ENCODE measurements at places on chromosomes 1 and 21.

GRCh38 chr1:172354291-172355274 is 65.9 kb upstream of the C1orf105 start:
- DNase-seq = no peak

GRCh38 chr1:232428786-232429530 is 201.0 kb downstream of the SIPA1L2 start:
- DNase-seq = no peak

GRCh38 chr1:8520483-8520966 is 202.6 kb downstream of the SLC45A1 start:
- DNase-seq = no peak

DNA sequence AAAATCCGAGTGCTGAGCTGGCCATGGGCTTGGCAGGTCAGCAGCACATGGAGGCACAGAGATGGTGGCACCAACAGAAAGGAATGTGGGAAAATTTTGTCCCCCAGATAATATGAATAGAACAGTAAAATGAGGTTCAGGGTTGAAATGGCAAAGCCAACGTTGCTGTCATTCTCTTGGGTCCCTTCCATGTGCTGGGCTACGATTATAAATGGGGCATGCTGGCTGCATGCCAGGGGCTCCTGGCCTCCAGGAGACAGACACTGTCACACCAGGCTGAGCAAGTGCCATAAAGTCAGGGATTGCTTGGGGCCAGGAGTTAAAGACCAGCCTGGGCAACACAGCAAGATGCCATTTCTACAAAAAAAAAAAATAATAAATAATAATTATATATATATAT is 77.1 kb downstream of the TOMM20 start:
- no peak for DNase-seq

GRCh38 chr1:205263580-205264190 is 35.9 kb downstream of the TMCC2 start:
- DNase-seq = no peak

- DNase-seq = no peak
These were observed 2.2 kb downstream of the CERS2 start for GRCh38 chr1:150972417-150972940.

DNA sequence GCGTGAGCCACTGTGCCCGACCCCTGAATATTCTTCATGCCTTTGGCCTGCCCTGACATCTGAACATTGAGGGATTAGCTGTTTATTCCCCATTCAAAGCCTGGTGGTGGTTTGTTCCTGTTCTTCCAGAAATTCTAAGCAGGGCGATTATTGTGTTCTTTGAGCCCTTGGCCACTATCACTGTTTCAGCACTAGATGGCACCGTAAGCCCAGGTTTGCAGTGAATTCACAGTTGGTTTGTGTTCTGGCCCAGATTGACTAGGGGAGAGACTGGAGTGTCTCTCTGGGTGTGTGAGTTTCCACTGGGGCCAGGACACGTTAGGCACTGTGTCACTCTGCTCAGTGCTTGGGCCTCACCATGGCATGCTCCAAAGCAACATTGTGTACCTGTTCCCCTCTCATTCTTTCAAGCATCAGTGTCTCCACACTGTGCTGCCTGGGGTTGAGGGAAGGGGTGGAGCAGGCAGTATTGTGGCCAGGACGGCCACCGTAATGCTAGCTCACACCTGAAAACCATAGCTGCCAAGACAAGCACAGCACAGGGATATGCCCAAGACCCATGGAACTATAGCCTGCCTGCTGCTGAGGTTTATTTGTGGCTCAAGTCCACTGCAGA is 52.7 kb downstream of the PKN2 start:
- peak; percentile 23 for DNase-seq

DNA sequence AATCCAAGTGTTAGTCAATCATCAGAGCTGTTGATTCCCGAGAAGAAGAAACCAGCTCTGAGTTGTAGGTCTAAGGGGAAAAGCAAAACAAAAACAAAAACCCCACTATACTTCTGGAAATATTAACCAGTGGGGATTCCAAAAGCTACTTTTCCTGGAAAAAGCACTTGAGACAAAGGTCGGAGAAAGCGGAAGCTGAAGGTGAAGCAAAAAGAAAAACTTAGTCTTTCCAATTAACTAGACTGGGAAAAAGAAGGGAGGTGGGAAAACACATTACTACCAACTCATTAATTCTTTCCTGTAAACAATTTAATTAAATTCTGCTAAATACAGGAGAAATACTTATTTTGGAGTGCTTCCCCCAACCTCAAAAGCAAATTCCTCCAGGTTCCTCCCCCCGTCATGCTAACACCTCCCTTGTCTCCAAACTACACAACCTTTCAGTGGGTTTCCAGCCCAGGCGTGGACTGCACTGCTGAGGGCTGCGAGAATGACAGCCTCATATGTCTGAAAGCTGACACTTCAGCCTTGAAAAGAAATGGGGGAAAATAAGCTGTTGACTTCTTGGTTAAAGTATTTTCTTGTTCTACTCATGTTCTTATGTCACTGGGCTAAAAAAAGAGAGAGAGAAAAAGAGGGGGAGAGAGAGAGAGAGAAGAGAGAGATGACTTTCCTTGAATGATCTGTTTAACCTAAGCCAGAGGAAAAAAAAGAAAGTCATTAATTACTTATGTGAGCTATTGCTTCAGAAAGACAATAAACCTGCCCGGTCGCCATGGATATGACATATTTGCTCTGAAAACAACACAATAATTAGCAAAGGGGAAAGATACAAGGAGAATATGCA is 5.1 kb downstream of the CASZ1 start:
- no peak for DNase-seq

DNA sequence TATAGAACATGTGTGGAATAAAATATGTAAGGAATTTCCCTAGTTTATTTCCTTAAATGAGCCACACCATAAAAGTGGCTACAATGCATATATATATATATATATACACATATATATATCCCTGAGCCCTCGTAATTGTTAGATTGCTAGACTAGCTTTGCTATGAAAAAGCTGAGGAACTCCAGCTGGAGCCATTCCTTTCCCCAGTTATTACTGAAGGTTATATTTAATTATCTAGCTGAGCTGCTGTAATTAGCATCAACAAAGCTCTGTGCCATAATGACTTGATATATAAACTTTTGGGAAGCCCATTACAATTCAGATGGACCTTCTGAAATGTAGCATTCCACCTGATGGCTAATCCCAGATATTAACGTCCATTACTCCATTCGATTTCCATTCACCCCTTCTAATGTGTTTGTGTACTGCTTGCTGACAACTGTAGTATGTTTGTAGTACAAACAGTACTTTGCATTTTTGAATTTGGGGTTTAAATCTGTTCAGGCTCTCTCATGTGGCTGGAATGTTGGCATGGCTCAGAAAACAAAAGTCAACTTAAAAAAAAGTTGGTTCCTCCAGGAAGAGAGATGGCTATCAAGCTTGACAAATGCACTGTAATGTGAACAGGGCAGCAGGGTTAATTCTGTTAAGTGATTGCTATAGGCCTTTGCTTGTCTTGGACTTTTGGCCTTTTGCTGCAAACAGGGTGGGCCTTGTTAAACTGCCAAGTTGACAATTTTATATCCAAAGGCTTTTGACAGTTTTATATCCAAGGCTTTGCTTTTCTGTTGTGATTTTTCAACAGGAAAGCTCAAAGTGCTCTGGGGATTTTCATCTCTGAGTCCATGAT is 170.0 kb downstream of the LTN1 start:
- no peak for DNase-seq

- DNase-seq = no peak
These were observed 15.7 kb downstream of the RGS2 start for GRCh38 chr1:192824511-192824910.

- DNase-seq = no peak
These were observed 6.0 kb upstream of the TNFRSF25 start for GRCh38 chr1:6471970-6472368.

DNA sequence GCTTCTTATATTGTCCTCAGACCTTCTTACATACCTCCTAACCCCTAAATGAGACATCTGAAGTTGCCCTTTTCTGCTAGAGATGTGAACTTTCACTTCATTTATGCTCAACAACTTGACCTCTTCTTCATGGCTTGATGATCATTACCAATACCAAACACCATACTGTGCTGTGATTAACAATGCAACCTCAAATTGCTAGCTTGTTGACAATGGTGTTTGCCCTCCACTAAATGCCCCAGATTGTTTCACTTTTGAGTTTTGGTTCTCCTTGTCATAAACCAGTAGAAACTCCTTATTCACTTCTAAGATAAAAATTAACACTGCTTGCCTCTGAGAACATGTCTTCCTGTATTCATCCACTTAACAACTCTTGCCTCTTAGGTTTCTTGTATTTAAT is 5.6 kb downstream of the JAK1 start:
- no peak for DNase-seq

GRCh38 chr1:5992814-5993555 is 760 bp upstream of the NPHP4 start:
- no peak for DNase-seq

- DNase-seq = no peak
These were observed 174.2 kb downstream of the RRAGC start for GRCh38 chr1:38685388-38685787.

DNA sequence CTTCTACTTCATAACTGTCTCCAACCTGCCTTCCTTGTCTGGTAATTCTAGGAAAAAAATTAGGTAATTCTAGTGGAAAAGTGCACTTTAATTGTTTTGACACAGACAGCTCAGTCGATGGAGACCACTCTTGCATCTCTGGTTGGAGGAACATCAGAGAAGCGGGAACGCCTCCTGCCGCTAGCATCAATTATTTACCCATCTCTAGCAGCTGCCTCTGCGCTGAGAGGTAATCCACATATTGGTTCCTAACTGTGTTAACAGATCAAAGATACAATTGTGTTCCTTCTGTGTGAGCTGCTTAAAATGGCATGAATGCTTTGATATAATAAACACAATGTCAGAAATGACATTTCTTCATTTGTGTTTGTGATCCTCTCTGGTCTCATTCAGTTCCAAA is 33.3 kb downstream of the C2CD2 start:
- DNase-seq = no peak

DNA sequence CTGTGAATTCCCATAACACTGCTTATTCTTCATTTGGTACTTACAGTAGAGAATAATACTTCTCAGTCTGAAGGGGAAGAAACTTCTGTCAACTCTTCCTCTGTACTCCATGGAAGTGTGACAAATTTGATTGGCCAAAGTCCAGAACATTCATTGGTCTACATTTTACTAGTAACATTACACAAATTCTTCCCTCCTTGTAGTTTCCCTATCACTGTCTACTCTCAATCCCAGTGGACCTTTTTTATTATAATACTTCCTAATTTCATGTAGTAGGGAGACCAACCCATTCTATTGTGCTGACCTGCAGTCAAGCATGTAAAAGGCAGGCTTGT is 74.7 kb downstream of the ALG6 start:
- no peak for DNase-seq

Measured in HCT116 (cell line).